Activated naive CD8-positive, alpha-beta T cell treated with anti-CD3 and anti-CD28 coated beads for 36 hours (primary cell): ENCODE measurements at places on chromosomes 11 and 22.

GRCh38 chr22:48531761-48532435, 1295.8 kb downstream of the BRD1 start:
- H3K36me3 ChIP-seq: no peaks in the 10 kb centered on the region
- no peak for DNase-seq
- no peaks in the 10 kb centered on the region for H3K27me3 ChIP-seq
- no peak overlapping the region for H3K27ac ChIP-seq

- no peaks in the 10 kb centered on the region for H3K4me1 ChIP-seq
- no peaks in the 10 kb centered on the region for H3K27me3 ChIP-seq
- H3K36me3 ChIP-seq: no peaks in the 10 kb centered on the region
- no peak overlapping the region for H3K4me3 ChIP-seq
These were observed 41.5 kb downstream of the DHCR7 start for GRCh38 chr11:71406681-71407080.

DNA sequence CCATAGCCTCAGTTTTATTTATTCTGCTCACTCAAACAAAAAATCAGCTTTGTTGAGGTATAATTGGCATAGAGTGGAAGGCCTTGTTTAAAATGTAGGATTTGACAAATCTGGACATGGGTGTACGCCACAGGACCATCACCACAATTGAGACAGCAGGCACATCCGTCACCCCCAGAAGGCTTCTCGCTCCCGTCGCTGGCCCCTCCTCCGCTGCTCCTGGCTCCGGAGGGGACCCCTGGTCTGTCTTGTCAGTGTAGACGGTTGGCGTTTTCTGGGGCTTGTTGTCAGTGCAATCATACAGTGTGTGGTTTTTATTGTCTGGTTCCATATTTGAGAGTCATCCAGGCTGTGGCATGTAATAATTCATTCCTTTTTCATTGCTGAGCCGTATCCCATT, 97.6 kb downstream of the KCNQ1 start:
- no peaks in the 10 kb centered on the region for H3K27me3 ChIP-seq
- H3K27ac ChIP-seq: no peak overlapping the region
- no peaks in the 10 kb centered on the region for H3K36me3 ChIP-seq

- H3K4me3 ChIP-seq: no peak overlapping the region
- H3K4me1 ChIP-seq: no peaks in the 10 kb centered on the region
- no peaks in the 10 kb centered on the region for H3K36me3 ChIP-seq
- DNase-seq: no peak
- H3K27ac ChIP-seq: no peak overlapping the region
These were observed 80.4 kb downstream of the LRRC4C start for GRCh38 chr11:41379084-41379483.

GRCh38 chr11:64004590-64004984, 18.3 kb downstream of the OTUB1 start:
- H3K36me3 ChIP-seq: no peaks in the 10 kb centered on the region
- no peak overlapping the region for H3K4me3 ChIP-seq
- no peak overlapping the region for H3K27ac ChIP-seq
- DNase-seq: no peak
- peaks cover 12% of the 10 kb centered on the region for H3K4me1 ChIP-seq

DNA sequence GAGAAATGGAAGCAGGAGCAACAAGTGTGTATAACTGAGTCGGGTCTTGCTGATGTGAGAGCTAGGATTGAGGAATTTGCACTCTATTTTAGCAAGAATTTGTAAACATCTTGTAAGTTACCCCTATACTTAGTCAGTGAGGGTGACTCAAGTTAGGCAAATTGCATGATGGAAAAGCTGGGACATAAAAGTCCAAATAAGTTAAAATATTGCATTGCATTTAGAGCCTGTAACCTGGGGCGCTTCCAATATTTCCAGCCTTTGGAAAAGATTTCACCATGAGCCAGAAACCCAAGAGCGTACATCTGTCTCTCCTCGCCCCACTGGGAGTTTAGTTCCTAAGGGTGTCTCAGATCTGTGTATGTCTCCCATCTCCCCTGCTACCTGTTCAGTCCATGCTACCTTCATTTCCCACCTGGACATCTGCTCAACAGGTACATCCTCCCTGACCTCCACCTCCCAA, 37.0 kb upstream of the ACCSL start:
- no peak for DNase-seq
- no peaks in the 10 kb centered on the region for H3K4me1 ChIP-seq
- no peaks in the 10 kb centered on the region for H3K36me3 ChIP-seq
- no peak overlapping the region for H3K4me3 ChIP-seq
